ENCODE measurements at places on chromosomes 6 and 20.

GRCh38 chr6:104941729-104942091 is 15.2 kb upstream of the LIN28B start:
- no peak for DNase-seq

DNA sequence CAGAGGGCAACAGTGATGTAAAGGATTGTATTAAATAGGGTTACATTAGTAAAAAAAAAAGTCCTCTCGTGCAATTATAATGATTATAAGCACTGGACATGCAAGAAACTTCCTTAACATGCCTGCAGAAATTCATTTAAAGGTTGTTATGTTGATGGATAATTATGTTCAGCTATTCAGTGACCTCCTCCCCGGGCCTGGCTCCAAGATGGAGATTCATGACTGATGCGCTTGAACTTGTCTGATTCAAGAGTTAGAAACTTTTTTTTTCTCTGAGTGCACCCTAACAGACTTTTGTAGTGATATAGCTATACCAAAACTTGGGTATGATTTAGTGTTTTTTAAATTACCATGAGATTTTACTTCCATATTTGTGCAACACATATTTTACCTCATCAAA is 1170.0 kb upstream of the CITED2 start:
- DNase-seq = no peak

DNA sequence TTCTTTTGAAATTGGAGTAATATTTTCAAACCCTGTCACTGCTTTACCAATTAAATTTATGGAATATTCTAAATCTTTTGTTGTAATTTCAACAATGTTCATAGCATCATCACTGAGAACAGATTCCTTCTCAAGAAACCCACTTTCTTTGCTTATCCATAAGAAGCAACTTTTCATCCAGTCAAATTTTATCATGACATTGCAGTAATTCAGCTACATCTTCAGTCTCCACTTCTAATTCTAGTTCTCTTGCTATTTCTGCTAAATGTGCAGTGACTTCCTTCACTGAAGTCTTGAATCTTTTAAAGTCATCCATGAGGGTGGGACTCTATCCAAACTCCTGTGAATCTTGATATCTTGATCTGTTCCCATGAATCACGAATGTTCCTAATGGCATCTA is 132.4 kb downstream of the INSM1 start:
- DNase-seq = no peak

GRCh38 chr6:89346433-89346832 is 6.1 kb downstream of the UBE2J1 start:
- DNase-seq = no peak

- DNase-seq = no peak
These were observed 1.1 kb downstream of the TCP11 start for GRCh38 chr6:35139924-35140638.

DNA sequence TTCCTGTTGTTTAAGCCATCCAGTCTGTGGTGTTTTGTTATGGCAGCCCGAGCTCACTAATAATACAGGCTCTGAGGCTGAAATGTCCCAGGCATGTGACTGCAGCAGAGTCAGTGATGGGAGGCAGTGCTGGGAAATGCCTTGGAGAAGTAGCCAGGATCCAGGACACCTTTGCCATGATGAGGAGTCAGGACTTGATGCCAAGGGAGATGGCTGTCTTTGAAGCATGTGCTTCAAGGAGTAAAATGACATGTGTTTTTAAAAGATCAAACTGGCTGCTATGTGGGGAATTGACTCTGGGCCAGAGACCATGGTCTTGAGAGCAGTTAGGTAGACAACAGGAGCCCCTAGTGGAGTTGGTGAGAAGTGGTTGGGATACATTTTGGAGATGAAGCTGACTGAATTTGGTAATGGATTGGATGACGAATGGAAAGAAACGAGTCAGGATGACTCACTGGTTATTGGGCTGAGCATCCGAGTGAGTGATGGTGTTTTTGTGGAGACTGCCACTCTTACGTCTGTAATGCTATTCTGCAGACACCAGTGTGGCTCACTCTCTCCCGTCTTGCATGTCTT is 322.2 kb downstream of the PLCB1 start:
- peak; percentile 32 for DNase-seq

GRCh38 chr6:29552512-29553051 is 7.0 kb downstream of the UBD start:
- no peak for DNase-seq

DNA sequence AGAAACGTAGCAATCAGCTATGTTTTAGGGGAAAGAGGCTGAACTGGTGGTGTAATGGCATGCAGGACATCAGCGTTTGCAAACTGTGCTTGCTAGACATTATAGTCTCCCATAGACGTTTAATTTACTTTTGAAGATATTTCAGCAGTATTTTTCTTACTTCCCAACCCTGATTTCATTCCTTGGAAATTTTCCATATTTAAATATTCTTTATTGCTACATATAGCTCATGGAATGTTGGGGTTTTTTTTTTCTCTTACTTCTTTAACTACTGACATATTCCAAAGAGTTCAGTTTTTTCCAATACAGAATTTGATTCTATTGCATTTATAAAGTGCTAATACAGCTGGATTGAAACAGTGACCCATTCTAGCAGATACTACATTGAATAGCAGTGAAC is 694.4 kb upstream of the CITED2 start:
- DNase-seq = no peak

GRCh38 chr6:7529141-7529540 is 12.3 kb upstream of the DSP start:
- no peak for DNase-seq

- DNase-seq = peak; percentile 67
These were observed 37.6 kb upstream of the CCN6 start for GRCh38 chr6:112016320-112016719.

DNA sequence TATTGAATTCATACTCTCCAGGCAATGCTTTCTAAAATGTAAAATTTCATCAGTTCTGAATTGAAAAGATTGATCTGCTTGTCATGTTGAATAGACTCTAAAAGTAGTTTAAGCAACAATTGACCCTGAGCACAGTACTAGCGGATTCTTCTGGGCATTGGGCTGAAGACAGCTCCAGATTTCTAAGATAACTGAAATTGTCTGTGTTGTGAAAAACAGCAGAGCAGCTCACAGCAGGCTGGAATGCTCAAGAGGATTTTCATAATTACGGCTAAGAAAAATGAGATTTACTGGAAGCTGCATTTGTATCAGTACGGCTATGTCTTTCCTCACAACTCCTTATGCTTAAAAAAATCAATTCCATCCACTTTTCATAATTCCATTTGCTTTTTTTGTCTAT is 373.7 kb downstream of the HACE1 start:
- DNase-seq = no peak

DNA sequence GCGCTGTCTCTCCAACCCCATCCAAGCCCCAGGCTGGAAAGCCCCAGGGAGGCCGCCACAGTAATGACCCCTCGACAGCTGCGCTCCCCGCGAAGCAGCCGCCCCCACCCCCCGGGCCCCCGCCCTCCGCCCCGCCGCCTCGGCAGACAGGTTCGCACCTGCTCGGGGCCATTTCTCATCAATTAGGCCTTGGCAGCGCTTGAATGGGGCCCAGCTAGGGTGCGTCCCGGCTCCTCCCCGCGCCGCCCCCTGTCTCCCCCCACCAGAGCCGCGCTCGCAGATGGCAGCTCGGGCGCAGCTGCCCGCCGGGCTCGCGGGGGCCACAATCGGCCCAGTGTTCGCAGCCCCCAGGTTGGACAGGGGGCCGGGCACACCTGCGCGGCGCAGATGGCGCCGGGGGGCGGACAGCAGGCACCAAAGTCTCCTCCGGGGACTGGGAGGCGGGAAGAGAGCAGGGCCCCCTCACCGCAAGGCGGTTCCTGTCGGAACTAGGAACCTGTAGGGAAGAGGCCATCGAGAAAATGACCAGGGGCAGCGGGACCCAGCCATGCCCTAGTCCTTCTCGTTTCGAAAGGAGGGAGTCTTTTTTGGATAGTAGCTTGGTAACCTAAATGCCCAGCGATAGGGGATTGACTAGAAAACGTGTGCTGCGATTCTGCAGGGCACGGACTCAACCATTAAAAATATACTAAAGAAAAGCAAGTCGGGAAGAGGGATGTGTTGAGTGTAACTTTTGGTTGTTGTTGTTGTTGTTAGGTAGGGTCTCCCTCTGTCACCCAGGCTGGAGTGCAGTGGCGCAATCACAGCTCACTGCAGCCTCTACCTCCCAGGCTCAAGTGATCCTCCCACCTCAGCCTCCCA is 83.2 kb upstream of the EYA2 start:
- DNase-seq = no peak

GRCh38 chr20:63194007-63194796 is 21.7 kb downstream of the YTHDF1 start:
- no peak for DNase-seq

DNA sequence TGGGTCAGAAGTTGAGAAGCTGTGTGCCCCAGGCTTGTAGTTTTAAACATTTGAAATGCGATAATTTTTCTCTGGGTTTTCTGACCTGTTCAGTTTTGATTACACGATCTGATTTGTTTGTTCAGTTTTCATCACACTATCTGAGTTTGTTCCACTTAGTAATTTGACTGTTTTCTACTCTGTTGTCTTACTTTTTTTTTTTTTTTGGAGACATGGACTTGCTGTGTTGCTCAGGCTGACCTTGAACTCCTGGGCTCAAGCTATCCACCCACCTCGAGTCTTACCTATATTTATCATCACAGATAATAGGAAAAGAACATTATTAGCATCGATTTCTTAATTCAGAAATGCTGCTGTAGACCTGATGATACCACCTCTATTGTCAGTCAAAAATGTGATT is 379.1 kb downstream of the UTRN start:
- no peak for DNase-seq

DNA sequence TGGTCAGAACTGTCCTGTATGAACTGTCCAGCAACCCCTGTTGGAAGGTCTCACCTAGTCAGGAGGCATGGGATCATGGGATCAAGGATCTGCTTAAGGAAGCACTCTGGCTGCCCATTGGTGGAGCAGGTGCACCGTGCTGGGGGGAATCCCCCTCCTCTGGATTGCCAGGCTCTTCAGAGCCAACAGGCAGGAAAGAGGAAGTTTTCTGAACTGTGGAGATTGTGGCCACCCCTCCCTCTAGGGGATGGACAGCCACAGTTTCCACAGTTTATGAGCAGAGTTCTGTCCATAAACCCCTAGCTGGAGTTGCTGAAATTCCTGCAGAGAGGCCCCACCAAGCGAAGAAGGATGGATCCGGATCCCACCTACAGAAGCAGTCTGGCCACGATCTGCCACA is 13.0 kb upstream of the HLA-DQB1 start:
- DNase-seq = no peak

GRCh38 chr20:41290804-41291389 is 26.6 kb downstream of the ZHX3 start:
- DNase-seq = no peak

GRCh38 chr6:167872538-167873210 is 46.0 kb downstream of the AFDN start:
- DNase-seq = no peak

- no peak for DNase-seq
These were observed 8.7 kb downstream of the PXMP4 start for GRCh38 chr20:33711446-33711738.

DNA sequence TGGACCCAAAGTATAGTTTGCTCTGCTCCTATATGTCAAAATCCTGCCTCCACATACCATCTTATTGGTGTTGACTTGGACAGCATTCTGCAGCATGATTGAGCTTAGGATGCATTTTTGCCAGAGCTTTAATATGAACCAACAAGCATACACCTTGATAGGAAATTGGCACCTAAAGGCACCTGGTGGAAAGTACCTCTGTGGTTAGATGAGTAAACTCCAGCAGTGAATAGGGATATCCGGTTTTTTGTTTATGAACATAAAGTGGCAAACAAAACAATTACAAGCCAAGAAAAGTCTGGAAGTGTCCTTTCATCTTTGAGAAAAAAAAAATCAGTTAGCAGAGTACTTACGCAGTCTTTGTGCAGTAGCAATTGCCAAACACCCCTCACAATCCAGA is 6.2 kb upstream of the CYP24A1 start:
- DNase-seq = no peak

DNA sequence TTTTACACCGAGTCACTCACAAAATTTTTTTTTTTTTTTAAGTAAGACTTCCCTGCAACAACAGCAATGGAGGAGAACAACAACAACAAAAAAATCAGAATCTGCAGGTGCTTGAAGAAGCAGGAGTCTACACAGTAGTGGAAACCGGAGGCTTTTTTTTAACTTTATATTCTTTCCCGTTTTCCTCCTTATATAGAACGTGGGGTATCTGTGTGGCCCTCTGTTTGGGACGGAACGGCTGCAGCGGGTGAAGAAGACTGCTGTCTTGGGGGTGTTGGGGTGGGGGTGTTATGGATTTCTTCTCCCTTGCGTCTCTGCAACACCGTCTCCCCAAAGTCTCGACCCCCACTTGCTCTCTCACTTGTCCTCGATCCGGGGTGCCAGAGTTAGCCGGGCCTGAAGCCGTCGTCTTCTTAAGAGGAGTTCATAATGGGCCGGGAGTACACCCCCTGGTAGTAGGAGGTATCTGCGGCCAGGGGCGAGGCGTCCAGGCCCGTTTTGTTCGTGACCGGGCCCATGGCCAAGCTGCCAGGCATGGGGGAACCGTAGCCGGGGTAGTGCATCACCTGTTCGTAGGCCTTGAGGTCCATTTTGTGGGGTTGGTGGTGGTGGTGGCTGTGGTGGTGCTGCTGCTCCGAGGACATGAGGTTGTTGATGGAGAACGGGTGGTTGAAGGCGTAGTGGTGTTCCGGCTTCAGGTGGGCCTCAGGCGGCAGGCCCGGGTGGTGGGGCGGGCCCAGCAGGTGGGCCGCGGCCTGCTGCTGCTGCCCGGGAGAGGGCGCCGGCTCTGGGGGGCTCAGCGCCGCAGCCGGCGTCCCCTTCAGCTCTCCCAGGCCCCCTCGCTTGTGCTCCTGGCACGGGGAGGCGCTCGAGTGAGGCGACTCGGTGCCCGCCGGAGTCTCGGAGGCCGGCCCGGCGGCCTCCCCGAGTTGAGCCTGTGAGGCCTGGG is 2.7 kb downstream of the FOXA2 start:
- DNase-seq = no peak

- DNase-seq = no peak
These were observed 102.9 kb downstream of the RALGAPA2 start for GRCh38 chr20:20609522-20609921.

GRCh38 chr6:138442663-138443062 is 38.6 kb downstream of the HEBP2 start:
- no peak for DNase-seq

DNA sequence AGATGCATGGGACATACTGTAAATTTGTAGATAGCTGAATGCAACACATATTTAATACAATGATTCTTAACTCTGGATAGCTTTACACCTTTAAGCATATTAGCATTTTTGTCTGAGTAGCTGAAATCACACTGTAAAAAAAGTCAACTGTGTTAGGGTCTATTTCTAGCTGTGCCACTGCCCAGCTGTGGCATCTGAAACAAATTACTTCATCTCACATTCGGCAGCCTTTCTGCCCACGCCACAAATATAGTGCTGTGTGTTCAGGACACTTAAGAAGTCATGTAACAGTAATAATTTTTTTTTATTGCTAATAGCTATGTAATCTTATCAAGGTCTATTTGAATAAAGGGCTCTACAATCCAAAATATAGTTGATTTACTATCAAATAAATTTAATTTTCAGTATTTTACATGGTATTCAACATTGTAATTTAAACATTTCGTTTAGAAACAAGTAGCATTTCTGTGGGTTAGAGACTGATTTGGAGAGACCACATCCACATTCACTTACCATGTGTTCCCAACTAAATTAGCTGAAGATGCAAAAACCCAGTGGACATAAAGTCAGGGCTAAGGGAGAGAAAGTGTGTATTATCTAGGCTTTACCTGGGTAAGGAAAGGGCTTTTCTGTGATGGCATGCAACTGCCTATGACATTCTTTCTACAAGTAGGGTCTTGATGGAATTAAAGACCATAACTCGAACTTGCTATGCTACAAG is 276.7 kb downstream of the PLCB1 start:
- no peak for DNase-seq

GRCh38 chr6:168121303-168121665 is 42.3 kb upstream of the FRMD1 start:
- DNase-seq = no peak

Data from stimulated activated CD4-positive, alpha-beta T cell treated with anti-CD3 and anti-CD28 coated beads, Interleukin-12 subunit alpha, Interleukin-12 subunit beta, amount 100 ng/mL, for 48 hours (primary cell).